Testis (tissue), 5 donors: ENCODE measurements at places on chromosomes 2 and 18. TPM values are rescaled to one million over a fixed set of nuclear protein-coding genes. Genes with fewer than 3 reads are reported as not detected.

DNA sequence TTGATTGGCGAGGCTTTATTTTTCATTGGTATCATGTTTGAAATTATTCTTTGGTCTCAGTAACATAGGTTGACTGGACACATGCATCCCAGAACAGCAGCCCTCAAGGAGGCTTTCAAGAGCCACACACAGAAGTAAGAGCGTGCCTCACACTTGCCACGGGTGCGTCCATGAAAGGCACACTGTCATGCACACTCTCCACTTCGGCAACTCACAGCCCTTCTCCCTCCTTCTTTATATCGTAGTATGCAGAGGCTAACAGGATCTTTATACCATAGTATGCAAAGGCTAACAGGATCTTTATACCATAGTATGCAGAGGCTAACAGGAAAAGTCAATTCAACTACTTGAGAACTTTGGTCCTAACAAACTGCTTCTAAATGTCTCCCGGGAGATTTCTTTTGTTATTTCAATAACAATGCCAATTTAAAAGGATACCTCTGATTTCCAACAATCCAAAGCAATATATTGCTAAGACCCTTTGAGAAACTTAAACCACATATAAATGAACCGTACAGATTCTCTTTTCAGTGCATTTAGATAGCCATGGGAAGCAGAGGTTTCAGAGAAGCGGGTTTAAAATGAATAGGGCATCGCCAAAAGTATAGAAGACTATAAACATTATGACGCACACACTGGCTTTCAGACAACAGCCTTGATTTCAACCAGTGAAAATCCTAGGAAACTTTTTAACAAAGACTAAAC is 26.5 kb upstream of the ZNF516 start:
- DNase-seq = no peak

GRCh38 chr18:30093376-30093775 is 949.2 kb downstream of the DSC3 start:
- DNase-seq = no peak

Gene C2orf78
- 18.6 TPM for total RNA-seq

Gene IL36B
- total RNA-seq = not detected
